ENCODE measurements at places on chromosomes 3 and 15. TPM values are rescaled to one million over a fixed set of nuclear protein-coding genes. Genes with fewer than 3 reads are reported as not detected.

ZBTB11 gene
- 20.2 TPM for polyA plus RNA-seq

DNA sequence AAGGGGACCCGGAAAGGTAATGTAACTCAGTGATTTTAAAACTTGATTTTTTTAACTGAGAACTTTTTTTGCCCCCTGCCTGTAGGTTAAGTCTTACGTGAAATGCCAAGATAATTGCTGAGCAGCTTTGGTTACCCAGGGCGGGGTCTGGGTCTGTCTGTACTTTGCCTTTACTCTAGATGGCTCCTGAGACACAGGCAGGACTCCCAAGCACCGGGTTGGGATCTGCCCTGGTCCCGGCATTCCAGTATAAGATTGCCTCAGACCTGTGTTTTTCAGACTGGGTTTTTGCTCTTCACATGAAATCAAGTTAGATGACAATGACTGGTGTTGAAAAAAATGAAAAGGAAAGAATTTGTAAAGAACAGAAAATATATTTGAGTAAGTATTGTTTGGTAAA, 40.3 kb downstream of the WDR76 start:
- no peak for DNase-seq

DNA sequence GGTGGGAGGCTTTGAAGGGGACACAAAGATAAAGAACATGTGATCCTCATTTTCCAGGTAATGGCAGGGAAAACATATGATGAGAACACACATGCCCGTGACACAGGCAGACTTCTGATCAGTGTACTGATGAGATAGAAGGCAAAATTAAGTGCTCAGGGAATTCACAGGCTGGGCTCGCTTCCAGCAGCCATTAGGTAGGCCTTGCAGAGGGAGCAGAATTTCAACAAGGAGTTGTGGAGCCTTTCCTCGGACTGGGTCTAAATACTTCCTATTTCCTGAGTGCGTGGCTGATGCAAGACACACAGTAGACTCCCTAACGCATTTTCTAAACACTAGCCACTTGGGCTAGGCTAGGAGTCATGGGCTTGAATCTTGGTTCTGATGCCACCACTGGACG, 74.0 kb upstream of the ETV5 start:
- DNase-seq: no peak

DNA sequence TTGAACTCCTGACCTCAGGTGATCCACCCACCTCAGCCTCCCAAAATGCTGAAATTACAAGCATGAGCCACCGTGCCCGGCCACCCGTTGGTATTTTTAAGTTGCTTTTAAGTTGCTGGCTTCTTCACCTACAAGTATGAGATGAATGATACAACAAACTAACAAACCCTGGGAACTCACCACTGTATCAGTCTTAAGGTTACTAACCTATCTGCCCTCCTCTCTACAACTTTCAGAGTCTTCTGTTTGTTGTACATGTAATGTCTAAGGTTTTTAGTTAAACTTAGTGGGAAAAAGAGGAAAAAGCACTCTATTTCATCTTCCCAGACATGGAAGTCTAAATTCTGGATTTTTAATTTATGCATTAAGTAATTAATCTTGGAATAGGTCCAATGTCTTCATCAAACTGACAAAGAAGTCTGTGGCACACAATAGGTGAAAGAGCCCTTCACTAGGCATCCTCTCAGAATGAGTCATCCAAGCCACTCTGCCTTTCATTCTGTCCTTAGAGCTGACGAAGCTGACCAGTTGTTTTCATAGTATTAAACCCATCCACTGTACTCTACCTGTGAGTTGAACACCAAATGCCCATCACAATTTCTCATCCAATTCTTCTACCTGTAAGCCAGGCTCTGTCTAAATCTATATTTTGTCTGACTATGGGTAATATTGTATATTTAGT, 936.1 kb downstream of the TUSC7 start:
- DNase-seq: no peak

- no peak for DNase-seq
Observed at GRCh38 chr3:42569593-42570142, 12.1 kb downstream of the SEC22C start.
